ENCODE measurements at places on chromosomes 1 and 21.
A peak's percentile ranks its signal among the peaks of the same experiment; 100 is the strongest.

GRCh38 chr1:18373882-18374493 lies 106.7 kb upstream of the KLHDC7A start:
- DNase-seq = no peak

DNA sequence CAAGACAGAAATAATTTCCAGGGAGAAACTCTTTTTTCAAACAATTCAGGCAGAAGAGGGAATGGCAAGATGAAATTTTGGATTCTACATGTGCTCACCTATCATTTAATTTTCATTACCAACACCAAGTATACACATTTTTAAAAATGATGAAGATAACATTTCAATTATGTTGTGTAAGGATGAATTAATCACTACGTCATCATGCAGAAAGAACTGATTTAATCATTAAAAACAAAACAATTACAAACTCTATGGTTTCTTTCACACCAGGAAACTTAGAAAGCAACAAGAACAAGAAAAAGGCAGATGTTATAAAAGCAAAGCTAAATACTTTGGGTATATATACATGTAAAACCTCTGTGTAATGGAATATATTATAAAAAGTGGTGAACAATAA lies 668.5 kb downstream of the NCAM2 start:
- DNase-seq = no peak

DNA sequence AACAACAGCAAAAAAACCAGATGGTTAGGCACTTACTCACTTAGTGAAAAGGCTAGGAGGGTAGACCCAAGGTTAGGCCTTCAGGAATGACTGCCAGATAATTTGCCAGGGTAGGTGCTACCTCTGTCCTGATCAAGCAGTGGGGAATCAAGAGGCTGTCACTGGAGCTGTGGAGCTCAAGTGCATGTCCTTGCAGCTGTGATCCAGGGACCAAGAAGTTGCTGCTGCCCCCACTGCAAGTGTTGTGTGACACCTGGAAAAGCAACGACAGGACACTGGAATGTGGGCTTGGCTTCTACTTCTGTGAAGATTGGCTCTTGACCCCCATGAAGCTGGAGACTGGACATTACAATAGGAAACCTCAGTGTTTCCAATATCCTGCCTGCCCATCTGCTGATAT lies 72.1 kb downstream of the PEX14 start:
- no peak for DNase-seq

GRCh38 chr1:239260842-239261241 lies 125.5 kb upstream of the CHRM3 start:
- no peak for DNase-seq

- DNase-seq = no peak
Observed at GRCh38 chr1:243924588-243925349, 74.7 kb upstream of the AKT3 start.

DNA sequence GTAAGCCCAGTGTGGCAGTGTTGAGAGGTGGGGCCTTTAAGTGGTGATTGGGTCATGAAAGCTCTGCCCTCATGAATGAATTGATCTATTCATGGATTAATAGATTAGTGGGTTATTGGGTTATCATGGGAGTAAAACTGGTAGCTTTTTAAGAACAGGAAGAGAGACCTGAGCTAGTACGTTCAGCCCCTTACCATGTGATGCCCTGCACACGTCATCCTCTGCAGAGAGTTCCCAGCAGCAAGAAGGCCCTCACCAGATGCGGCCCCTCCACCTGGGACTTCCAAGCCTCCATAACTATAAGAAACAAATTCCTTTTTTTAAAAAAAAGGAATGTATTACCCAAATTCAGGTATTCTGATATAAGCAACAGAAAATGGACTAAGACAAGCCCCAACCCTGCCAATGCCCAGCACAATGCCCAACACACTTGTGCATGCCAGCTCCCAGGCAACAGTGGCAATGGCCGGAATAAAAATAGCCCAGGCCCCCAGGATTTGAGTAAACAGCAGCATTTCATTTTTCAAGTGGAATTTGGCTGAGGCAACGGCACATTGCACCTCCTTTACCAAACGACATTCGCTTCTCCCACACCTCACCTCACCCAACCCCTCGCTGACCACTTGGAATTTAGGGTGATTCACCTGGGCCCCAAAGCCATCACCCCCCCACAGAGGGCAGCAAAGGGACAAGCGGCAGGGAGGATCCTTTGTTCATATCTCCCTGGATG lies 215.9 kb downstream of the TOMM20 start:
- DNase-seq = no peak

- no peak for DNase-seq
Observed at GRCh38 chr1:101150670-101151069, 86.1 kb upstream of the S1PR1 start.

GRCh38 chr1:236247286-236247685 lies 34.5 kb downstream of the ERO1B start:
- DNase-seq = no peak

GRCh38 chr1:79310609-79311008 lies 304.1 kb upstream of the ADGRL4 start:
- no peak for DNase-seq

DNA sequence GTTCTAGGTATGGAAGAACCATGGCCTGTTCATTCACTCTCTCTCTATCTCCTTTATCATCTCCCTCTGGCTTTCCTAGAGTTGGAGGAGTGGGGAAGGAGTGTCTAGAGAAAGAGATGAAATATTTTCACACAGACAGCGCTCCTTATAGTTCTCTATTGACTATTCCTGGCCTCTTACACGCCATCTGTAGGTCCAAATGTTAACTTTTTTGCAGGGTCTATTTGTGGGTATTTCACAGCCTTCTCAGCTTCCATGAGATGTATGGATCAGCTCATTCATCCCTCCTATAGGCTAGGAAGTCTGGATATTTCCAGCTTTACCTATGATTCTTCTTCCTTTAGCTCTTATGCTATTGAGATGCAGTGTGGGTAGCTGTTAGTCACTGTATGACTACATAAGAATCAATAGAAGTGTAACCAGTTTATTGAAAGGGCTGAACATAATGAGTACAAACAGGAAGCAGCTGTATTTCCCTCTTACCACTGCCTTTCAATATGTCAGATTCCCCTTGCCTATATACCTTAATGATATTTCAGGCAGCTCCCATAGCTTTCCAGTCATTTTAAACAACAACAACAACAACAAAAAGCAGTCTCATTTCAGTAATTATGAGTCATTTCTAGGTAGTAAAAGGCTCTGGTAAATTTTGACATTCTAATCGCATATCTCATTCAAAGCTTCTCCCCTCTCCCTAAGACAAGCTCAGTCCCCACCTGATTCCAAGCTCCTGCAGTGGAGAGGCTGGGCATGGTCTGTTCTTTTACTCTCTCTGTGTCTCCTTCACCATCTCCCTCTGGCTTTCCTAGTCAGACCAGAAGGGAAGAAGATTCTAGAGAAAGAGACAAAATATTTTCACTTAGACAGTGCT lies 149.5 kb downstream of the TTLL7 start:
- DNase-seq = no peak

- DNase-seq = no peak
Observed at GRCh38 chr1:72280131-72280530, 2.2 kb downstream of the NEGR1 start.

GRCh38 chr1:33455539-33456501 lies 16.6 kb upstream of the ZSCAN20 start:
- no peak for DNase-seq

DNA sequence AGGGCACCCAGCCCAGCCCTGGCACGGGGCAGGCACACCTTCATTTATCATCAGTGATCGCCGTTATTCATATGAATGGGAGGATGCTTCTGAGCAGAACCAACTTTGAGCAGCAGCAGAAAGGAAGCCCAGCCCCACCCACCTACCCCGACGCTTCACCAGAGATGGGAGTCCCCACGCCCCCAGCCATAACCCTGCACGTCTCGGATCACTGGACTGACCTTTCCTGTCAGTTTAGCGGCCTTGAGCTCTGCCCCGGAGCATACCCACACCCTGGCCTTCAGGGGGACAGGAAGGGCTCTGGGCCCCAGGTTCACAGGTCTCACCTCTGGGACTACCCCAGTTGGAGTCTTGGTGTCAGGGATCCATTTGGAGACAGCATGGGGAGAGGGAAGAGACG lies 18.1 kb downstream of the LRP8 start:
- no peak for DNase-seq

- no peak for DNase-seq
Observed at GRCh38 chr1:83693427-83694126, 305.4 kb downstream of the TTLL7 start.

GRCh38 chr1:181318858-181319235 lies 164.5 kb upstream of the CACNA1E start:
- DNase-seq = no peak

- DNase-seq = no peak
Observed at GRCh38 chr1:109229531-109230127, 15.9 kb downstream of the SARS1 start.

GRCh38 chr1:228753287-228753686 lies 18.0 kb downstream of the RHOU start:
- no peak for DNase-seq

DNA sequence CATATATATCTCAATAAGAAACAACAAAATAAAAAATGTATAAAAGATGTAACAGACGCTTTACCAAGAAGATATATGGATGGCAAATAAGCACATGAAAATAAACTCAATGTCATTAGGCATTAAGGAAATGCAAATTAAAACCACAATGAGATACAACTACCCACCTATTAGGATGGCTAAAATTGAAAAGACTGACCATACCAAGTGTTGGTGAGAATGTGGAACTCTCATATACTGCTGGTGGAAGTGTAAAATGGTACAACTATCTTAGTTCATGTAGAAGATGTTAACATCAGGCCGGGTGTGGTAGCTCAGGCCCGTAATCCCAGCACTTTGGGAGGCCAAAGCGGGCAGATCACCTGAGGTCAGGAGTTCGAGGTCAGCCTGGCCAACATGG lies 42.3 kb upstream of the TTC22 start:
- DNase-seq = no peak

DNA sequence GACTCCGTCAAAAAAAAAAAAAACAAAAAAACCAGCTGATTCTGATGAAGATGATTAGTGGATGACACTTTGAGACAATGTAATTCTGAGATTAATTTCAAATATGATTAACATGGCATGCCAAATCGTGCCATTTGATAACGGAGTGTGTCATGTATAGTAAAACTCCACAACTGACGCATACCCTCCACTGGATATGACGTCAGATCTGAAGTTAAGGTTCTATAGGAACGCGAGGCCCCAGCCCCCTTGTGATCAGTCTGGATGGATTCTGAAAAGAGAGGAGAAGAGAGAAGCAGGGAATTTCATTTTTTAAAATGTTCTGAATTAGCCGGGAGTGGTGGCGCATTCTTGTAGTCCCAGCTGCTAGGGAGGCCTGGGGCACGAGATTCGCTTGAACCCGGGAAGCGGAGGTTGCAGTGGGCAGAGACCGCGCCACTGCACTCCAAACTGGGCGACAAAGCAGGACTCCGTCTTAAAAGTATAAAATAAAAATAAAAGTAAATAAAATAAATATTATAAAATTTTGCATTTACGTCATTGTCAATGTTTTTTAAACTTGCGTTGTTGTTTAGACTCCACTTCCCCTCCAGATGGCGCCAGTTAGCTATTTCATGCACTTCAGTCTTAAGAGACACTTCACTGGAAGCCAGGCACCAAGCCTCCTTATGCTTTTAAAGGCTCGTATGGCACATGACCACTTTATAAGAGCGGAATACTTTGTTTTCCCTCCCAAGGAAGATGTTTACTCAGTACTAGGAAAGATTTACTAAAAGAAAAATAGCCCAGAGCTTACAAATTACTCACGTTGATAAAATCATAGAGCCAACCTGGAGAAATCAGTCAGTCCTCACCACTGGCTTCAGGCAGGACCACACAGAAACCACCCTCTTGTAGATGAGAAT lies 65.5 kb downstream of the UBE2U start:
- DNase-seq = peak; percentile 45

DNA sequence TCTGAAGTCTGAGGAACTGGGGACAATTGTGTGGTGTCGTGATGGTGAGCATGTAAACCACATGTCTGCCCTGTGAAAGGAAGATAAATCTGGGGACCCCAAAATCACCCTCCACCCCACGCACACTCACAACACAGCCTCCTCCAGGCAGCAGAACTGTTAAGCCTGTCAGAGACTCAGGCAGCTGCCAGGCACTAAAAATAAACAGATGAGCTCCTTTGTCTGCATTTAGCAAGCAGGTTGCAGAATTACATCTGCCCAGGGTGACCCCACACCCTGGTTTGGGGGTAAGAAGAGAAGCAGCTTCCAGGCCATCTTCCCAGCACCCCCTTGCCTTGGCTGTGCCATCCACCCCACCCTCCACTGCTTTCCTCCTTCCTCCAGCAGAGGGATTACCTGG lies 119.1 kb upstream of the RUNX3 start:
- no peak for DNase-seq

DNA sequence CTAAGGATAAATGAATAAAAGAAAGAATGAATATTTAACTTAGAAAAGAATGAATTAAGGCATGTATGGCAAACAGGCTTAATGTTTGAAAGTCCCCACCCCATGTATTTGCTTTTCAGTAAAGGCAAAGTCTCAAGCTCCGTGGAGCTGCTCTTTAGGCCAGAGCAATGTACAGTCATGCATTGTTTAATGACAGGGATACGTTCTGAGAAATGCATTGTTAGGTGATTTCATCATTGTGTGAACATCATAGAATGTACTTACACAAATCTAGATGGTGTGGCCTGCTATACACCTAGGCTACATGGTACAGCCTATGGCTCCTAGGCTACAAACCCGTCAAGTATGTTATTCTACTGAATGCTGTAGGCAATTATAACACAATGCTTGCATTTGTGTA lies 51.6 kb upstream of the SPATA6 start:
- no peak for DNase-seq

DNA sequence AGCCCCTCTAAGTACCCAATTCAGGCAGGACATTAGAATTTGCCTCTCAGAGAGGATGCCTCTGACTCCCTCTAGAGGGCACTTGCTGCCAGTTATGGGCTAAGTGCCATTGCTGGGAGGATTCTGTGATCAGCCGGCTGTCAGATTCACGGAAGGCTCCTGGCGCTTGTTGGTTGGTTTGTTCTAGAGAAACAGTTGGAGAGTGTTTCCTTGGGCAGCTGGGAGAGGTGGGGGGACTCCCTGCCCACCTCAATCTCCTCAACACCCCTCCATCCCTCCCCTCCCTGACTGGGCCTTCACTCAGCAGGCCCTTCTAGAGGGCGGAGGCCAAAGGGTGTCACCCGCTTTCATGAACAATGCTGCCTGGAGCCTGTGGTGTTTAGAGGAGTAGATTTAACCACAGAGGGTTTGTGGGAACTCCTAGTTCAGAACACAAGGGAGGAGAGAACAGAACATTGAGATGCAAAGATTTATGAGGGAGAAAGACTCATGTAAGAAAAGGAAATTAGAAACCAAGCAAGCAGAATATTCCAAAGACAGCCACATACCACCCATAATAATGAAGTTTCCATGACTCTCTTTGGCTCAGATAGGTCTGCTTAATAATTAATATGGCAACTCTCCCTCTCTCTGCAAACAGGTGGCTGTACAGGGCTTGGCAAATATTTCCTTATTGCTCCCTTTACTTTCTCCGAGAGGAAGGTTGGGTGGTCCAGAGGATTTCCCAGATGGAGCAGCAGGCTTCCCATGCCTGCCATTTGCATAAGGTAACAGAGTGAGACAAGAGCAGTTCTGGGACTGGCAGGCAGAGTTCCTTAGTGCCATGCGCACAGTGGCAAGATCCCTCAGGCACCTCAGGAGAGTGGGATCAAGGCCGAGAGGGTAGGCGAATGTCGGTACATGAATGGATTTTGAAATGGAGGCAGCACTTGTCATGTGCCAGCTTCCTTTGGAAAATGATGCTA lies 30.0 kb upstream of the ACP6 start:
- peak; percentile 59 for DNase-seq

Measured in kidney epithelial cell (primary cell).